ENCODE measurements at places on chromosomes 16 and 17. TPM values are rescaled to one million over a fixed set of nuclear protein-coding genes. Genes with fewer than 3 reads are reported as not detected.

DNA sequence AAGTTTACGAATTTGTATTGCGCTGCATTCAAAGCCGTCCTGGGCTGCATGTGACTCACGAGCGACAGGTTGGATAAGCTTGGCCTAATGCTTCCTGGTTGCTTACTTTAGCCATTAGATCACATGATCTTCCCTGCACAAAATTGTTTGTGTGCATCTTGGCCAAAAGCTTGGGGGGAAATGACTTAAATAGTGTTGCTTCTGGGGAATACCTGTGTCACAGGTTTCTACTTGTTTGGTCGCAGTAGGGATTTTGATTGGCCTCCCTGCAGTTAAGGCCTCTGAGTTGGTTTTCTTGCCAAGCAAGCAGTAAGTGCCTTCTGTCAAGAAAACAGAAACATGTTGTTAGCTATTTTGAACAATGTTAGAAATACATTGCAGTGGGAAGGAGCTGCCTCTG, 39.6 kb upstream of the DUSP14 start:
- DNase-seq: no peak

GRCh38 chr17:62906881-62907280, 59.2 kb upstream of the TANC2 start:
- DNase-seq: no peak

- DNase-seq: no peak
Measured at GRCh38 chr17:36629970-36630502, 28.7 kb downstream of the MRM1 start.

DDX19B gene
- total RNA-seq: 25.7 TPM

GRCh38 chr17:18280766-18281371, 20.4 kb downstream of the MIEF2 start:
- DNase-seq: no peak

PRR15L gene
- total RNA-seq: 23.9 TPM

CASKIN1 gene
- not detected for total RNA-seq

KRTAP16-1 gene
- not detected for total RNA-seq

DNA sequence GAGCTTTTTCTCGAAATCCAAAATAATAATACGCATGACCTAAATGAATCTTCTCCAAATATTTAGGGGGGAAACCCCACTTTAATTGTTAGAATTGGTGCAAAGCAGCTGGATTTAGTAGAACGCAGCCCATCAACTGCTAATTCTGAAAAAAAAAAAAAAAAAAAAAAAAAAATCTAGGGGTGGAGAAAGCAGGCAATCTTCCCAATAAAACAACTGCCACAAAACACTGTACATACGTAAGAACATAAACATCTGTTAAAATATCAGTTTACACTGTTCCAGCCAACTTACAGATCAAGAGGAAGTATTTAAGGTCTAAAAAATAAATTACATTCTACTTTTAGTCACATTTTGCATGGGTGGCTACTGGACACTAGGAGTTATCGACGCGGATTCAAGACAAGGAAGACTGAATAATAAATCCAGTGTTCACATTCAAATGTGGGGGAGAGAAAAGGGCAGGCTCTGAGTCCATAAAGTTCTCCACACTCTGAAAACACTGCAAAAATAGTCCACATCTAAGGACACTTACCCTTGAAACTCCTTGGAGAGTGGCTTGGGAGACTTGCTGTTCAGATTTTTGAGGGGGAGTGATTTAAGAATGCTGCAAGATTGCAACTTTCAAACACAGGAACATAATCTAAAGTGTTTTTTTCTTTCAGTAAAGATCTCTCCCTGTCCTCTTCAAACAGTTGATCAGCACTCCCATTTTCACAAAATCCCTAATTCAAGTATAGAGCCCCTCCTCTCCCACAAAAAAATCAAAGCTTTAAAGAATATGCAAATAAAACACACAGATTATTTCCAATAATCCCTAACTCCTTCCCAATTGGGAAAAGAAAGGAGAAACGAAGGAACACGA, 1.3 kb downstream of the APPBP2 start:
- peak; percentile 51 for DNase-seq

MT1G gene
- total RNA-seq: not detected

- no peak for DNase-seq
Measured at GRCh38 chr17:7124923-7125322, 10.3 kb upstream of the ASGR2 start.
